ENCODE measurements at places on chromosomes 7 and 10.
A peak's percentile ranks its signal among the peaks of the same experiment; 100 is the strongest.

DNA sequence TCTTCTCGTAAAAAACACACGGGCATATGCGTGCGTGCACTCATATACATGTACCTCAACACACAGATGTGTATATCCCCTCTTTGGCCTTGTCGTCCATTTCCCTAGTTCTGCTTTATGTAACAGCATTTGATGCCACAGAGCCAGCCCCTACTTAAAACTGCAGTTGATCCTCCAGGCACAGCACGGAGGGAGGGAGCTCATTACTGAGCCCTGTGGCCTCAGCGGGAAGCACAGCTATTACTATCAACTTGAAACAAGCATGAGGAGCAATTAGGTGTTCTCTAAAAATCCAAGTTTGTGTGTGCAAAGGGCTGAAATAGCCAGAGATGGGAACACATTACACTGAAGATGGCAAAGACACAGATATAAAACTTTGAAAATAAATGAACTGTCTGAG, 580.9 kb downstream of the GLRX3 start:
- DNase-seq, result no peak

DNA sequence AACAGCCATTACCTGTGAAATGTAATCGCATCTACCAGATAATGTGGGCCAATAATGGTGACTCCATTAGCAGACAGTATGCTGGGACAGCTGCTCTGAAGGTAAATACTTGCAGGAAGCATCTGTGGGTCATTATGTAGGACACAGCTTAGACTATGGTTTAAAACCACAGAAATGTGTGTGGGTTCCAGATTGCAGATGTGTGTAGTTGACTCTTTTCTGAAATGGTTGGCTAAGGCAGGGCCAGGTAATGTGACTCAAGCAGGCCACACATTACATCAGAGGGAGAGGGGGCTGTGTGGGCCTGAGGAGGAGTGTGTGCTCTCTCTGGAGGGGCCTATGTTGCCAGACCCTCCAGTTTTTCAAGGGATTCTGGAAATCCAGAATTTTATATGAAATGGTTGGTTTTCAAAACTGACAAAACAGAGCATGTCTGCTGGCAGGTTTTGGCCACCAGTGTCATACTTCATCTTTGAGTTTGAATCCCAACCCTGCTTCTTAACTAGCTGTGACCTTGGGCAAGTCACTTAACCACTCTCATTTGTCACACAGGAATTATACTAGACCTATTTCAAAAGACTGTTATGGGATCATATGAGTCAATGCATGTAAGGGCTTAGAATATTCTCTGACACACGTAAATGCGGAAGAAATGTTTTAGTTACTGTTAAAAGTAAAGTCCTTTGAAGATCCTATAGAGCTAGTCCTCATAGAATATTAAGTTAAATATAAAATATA, 64.5 kb downstream of the MCMBP start:
- DNase-seq, result no peak

GRCh38 chr7:50838675-50839377, 56.1 kb upstream of the GRB10 start:
- no peak for DNase-seq

GRCh38 chr7:157027568-157028198, 17.2 kb upstream of the MNX1 start:
- DNase-seq, result no peak

GRCh38 chr7:80287400-80288174, 153.0 kb downstream of the GNAI1 start:
- no peak for DNase-seq

GRCh38 chr10:54284526-54285193, 516.4 kb downstream of the PCDH15 start:
- no peak for DNase-seq

GRCh38 chr10:96638696-96639095, 51.9 kb upstream of the TM9SF3 start:
- no peak for DNase-seq

GRCh38 chr10:131271195-131271880, 40.2 kb downstream of the TCERG1L start:
- no peak for DNase-seq

GRCh38 chr7:159012353-159013069, 132.2 kb downstream of the VIPR2 start:
- peak; percentile 22 for DNase-seq

DNA sequence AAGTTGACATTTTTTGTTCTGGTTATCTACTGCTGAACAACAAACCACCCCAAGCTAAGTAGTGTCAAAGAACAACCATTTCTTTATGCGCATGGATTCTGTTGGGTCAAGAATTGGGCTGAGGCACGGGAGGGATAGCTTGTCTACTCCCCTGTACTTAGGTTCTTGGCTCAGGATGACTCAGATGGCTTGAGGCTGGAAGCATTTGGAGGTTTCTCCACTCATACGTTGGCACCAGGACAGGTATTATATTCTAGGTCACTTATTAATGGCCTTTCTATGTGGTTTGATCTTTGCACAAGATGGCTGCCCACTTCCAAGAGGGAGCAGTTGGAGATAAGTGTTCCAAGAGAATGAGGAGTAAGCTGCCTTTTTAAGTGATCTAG, 11.8 kb upstream of the TFAM start:
- DNase-seq, result no peak

- no peak for DNase-seq
Measured at GRCh38 chr7:27992097-27992496, 188.5 kb downstream of the JAZF1 start.

- DNase-seq, result no peak
Measured at GRCh38 chr10:84290235-84290634, 38.2 kb upstream of the CCSER2 start.

DNA sequence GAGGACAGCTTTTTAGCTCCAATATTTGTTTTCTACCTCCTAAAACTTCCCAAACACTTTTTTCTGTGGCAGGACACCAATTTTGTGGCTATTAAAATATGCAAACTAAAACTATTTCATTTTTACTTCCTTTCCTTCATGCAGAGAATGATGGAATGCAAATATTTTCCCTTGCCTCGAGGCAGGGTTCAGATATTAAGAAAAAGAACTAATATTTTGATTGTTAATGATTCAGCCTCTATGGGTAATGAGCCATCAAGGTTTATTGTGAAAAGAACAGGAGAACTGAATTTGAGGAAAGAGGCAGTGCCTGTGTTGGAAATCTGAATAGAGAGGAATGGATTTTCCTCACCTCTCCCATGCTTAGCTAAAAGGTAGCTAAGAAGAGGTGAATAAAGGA, 43.1 kb upstream of the CASD1 start:
- DNase-seq, result no peak

- DNase-seq, result no peak
Measured at GRCh38 chr7:74462707-74463100, 9.0 kb downstream of the GTF2IRD1 start.

- DNase-seq, result no peak
Measured at GRCh38 chr10:122044045-122044661, 55.2 kb downstream of the TACC2 start.

GRCh38 chr7:81802251-81802650, 32.4 kb upstream of the HGF start:
- no peak for DNase-seq

- DNase-seq, result no peak
Measured at GRCh38 chr7:121278120-121279021, 50.4 kb upstream of the WNT16 start.

DNA sequence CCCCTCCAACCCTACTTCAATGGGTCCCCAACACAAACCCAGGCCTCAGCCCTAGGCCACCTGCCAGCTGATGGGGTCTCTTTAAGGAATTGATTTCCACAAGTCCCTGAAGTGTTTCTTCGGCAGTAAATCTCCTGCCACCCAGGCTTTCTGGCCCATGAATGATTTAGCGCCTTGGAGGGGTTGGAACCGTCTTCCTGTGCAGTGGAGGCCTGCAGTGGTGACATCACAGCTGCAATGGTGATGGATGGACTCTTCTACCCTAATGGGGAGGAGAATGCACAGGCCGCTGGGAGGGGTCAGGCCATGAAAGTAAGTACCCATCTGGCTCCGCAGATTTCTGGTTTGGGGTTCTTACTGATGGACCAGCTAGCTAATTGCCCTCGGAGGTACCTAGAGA, 163.8 kb downstream of the UBE2H start:
- DNase-seq, result no peak

- DNase-seq, result peak; percentile 87
Measured at GRCh38 chr10:3782451-3783315, 2.3 kb downstream of the KLF6 start.

DNA sequence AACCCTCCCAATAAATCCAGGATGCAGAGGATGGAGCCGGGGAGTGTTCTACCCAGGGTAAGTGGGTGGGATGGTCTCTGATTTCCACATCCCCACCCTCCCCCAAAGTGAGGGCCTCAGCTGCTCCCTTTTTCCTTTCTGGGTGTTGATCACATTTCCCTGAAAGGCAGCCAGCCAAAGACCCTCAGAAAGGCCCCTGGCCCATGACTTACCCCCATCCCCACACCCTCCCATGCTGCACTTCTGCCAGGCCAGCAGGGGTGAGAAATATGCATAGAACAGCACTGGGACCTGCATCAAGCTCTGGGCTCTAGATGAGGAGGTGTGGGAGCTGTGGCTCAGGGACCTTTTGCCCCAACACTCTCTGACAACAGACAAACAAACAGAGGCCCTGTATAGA, 927.3 kb upstream of the ZNF722 start:
- no peak for DNase-seq

- DNase-seq, result peak; percentile 71
Measured at GRCh38 chr7:154503962-154504550, 451.9 kb downstream of the DPP6 start.

DNA sequence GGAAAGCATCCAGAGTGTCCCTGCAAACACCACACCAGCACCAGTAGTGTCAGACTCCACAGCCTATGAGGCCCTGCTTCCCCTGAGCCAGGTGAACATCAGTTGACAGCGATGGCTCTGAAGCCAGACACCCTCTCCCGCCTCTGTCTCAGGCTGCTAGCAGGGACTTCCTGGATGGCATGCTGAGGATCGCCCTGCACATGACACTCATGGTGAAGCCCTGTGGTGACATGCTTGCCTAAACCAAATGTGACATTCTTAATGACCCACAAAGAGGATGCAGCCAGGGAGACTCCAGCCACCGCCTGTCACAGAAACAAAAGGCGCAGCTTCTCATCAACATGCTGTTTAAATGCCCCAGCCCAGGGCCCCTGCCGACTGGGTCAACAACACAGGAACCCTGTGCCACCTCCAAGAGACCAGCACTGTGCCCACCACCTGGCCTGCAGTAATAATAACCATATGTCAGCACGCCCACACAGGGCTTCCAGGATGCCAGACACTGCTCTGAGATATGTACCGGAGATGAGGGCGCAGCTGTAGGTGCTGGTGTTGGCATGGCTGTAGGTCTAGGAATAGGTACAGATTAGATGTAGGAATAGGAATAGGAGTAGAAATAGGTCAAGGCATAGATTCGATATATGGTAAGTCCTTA, 81.3 kb downstream of the GRID1 start:
- no peak for DNase-seq

DNA sequence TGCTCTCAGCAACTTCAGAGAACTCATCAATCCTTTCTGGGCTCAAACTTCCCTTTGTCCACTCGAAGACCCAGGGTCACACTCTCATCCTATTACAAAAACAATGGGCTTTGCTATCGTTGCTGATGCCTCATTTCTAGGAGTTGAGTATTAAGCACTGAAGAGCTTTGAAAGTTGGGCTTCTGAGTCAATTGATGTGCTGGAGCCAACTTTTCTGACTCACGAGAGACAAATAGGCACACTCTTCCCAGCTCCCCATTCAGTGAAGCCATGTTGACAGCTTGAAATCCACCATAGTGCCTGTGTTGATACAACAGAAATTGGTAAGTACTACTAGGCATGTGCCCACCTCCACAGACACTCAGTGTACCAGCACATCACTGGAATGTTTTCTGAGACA, 97.5 kb upstream of the PRSS58 start:
- DNase-seq, result no peak

Data from hippocampal formation (tissue), 2 donors.